Naive thymus-derived CD4-positive, alpha-beta T cell (primary cell): ENCODE measurements at places on chromosomes 3 and 15.

GRCh38 chr3:37096975-37097374 lies 77.4 kb downstream of the LRRFIP2 start:
- no peaks in the 10 kb centered on the region for H3K36me3 ChIP-seq
- no peak for DNase-seq
- H3K4me3 ChIP-seq: no peak overlapping the region

DNA sequence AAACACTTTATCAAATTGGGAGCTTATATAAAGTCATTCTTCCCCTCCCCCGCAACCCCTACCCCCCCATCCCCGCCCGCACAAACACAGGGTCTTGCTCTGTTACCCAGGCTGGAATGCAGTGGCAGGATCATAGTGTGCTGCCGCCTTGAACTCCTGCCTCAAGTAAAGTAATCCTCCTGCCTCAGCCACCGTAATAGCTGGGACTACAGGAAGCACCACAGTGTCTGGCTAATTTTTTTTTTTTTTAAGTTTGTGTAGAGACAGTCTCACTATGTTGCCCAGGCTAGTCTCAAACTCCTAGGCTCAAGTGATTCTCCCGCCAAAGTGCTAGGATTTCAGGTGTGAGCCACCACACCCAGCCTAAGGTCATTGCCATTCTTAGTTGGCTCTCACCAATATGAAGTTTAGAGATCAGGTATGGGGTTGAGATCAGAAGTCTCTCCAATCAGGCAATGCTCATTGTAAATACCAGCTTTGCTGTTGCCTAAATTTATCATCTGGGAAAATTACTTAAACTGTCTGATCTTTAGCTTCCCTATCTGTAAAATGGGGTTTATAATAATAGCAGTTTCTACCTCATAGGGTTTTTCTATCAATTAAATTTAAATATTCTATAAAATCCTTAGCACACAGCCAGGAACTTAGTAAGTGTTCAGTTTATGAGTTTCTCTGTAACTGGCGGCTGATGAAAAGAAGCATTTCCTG lies 60.3 kb downstream of the TGFBR2 start:
- peaks cover 22% of the 10 kb centered on the region for H3K36me3 ChIP-seq
- DNase-seq: peak; percentile 31
- no peak overlapping the region for H3K4me3 ChIP-seq
- no peaks in the 10 kb centered on the region for H3K27me3 ChIP-seq

- no peak overlapping the region for H3K4me3 ChIP-seq
- H3K36me3 ChIP-seq: no peaks in the 10 kb centered on the region
- DNase-seq: no peak
- H3K27ac ChIP-seq: no peak overlapping the region
- no peaks in the 10 kb centered on the region for H3K27me3 ChIP-seq
These were observed 13.8 kb downstream of the XYLB start for GRCh38 chr3:38360345-38360744.

GRCh38 chr3:160633361-160634083 lies 43.4 kb upstream of the ARL14 start:
- H3K36me3 ChIP-seq: no peaks in the 10 kb centered on the region
- H3K4me1 ChIP-seq: no peaks in the 10 kb centered on the region
- no peak overlapping the region for H3K4me3 ChIP-seq
- H3K27ac ChIP-seq: no peak overlapping the region
- no peak for DNase-seq

DNA sequence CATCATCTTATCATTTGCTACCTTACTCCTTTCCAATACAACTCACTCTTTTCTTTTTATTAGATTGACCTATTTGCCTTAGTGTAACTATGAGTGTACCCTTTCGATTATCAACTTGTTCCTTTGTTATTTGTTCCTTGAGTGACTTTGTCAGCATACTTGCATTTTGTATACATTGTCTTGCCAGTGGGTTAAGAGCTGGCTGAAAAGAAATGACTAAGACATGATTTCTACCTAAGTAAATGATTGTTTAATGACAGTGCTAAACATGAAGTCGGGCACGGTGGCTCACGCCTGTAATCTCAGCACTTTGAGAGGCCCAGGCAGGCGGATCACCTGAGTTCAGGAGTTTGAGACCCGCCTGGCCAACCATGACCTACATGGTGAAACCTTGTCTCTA lies 1042.3 kb downstream of the TBL1XR1 start:
- no peaks in the 10 kb centered on the region for H3K27me3 ChIP-seq
- H3K36me3 ChIP-seq: no peaks in the 10 kb centered on the region
- no peak for DNase-seq
- H3K4me3 ChIP-seq: no peak overlapping the region

- H3K4me1 ChIP-seq: no peaks in the 10 kb centered on the region
- DNase-seq: no peak
- H3K27me3 ChIP-seq: no peaks in the 10 kb centered on the region
- H3K4me3 ChIP-seq: no peak overlapping the region
- H3K27ac ChIP-seq: no peak overlapping the region
- no peaks in the 10 kb centered on the region for H3K36me3 ChIP-seq
These were observed 15.3 kb upstream of the KLHL25 start for GRCh38 chr15:85810075-85810474.

- H3K27me3 ChIP-seq: no peaks in the 10 kb centered on the region
- no peak for DNase-seq
- no peak overlapping the region for H3K27ac ChIP-seq
- H3K4me3 ChIP-seq: no peak overlapping the region
- H3K36me3 ChIP-seq: no peaks in the 10 kb centered on the region
These were observed 32.3 kb downstream of the SRP14 start for GRCh38 chr15:40006646-40007045.

DNA sequence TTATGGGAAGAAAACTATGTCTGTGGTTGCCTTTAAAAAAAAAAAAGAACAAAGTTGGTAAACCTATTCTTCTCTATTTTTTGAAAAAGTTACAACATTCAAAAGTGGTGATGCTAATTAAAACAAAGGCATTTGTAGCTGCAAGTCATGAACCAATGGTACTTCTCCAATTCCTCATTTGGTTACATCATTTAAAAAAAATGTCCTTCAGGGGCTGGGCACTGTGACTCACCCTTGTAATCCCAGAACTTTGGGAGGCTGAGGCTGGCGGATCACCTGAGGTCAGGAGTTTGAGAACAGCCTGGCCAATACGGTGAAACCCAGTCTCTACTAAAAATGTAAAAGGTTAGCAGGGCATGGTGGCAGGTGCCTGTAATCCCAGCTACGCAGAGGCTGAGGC lies 574.6 kb downstream of the VGLL3 start:
- H3K27me3 ChIP-seq: no peaks in the 10 kb centered on the region
- H3K4me1 ChIP-seq: no peaks in the 10 kb centered on the region
- DNase-seq: no peak
- H3K36me3 ChIP-seq: no peaks in the 10 kb centered on the region
- no peak overlapping the region for H3K27ac ChIP-seq

DNA sequence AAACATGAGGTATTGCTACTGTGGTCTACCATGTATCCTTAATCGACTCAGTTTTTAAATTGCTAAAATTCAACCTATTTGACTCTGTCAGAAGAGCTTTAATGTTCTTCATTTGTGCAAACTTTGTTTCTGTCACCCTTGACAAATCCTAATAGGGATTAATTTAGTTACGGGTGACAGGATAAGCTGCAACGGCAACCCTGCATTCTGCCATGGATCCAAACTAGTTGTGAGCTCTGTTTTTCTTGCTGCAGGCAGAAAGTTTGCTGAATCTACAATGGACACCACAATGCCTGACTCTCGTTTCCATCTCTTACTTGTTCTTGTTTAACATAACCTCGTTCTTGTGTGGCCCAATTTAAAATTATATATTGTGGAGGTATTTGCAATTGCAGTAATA lies 352.3 kb downstream of the ROBO2 start:
- no peaks in the 10 kb centered on the region for H3K36me3 ChIP-seq
- H3K27ac ChIP-seq: no peak overlapping the region
- no peaks in the 10 kb centered on the region for H3K4me1 ChIP-seq
- H3K27me3 ChIP-seq: no peaks in the 10 kb centered on the region
- H3K4me3 ChIP-seq: no peak overlapping the region
